ENCODE measurements at places on chromosomes 7 and 10. TPM values are rescaled to one million over a fixed set of nuclear protein-coding genes. Genes with fewer than 3 reads are reported as not detected.

SH3PXD2A gene
- 18.0 TPM for total RNA-seq

EVX1 gene
- total RNA-seq = not detected

BAIAP2L1 gene
- 3.1 TPM for total RNA-seq

TRIM50 gene
- not detected for total RNA-seq

MEOX2 gene
- 43.3 TPM for total RNA-seq

CYP3A5 gene
- under 0.01 TPM for total RNA-seq

STEAP1 gene
- 32.2 TPM for total RNA-seq

CHN2 gene
- total RNA-seq = 4.2 TPM

DOCK1 gene
- 77.5 TPM for total RNA-seq

RUFY2 gene
- 17.3 TPM for total RNA-seq

CADPS2 gene
- 14.4 TPM for total RNA-seq

CUZD1 gene
- 0.28 TPM for total RNA-seq

CYP3A4 gene
- not detected for total RNA-seq

CALCR gene
- total RNA-seq = not detected

ANKRD7 gene
- 0.19 TPM for total RNA-seq

THSD7A gene
- 0.58 TPM for total RNA-seq

LIPM gene
- total RNA-seq = not detected

BLNK gene
- not detected for total RNA-seq
